ENCODE measurements at places on chromosomes 13 and 19.

- no peak for DNase-seq
Observed at GRCh38 chr13:75225288-75226032, 256.5 kb downstream of the TBC1D4 start.

DNA sequence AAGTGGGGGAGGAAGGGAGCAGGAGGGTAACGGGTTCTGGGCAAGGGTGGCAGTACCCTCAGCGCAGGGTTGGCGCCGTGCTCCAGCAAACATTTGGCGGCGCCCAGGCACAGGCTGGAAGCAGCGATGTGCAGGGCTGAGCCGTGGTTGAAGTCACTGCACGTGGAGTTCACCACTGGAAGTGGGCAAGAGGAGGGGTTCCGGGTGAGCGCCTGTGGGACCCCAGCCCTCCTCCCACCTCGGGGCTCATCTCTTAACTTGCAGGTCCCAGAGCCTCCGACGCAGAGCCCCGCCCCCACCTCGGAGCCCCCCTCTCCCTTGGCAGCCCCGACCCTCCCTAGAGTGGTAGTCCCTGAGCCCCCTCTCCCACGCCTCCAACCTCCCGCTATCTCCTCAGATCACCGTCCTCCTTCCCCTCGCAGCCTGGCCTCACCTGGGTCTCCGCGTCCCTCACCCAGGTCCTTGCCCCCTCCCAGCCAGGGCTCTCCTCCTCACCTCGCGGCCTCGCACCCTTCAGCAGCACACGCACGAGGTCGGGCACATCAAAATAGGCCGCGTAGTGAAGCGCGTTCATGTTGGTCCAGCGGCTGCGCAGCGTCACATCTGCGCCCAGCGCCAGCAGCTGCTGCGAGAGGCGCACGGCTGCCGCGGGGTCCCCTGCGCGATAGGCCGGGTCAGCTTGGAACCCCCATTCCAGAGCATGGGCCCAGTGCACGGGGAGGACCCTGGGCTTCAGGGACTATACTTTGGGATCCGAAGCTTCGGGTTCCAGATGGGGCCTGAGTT is 6.4 kb downstream of the CLIP3 start:
- DNase-seq, result no peak

GRCh38 chr13:39419876-39420275 is 183.1 kb downstream of the LHFPL6 start:
- DNase-seq, result no peak

GRCh38 chr13:80591976-80592740 is 251.2 kb upstream of the SPRY2 start:
- DNase-seq, result peak; percentile 49

DNA sequence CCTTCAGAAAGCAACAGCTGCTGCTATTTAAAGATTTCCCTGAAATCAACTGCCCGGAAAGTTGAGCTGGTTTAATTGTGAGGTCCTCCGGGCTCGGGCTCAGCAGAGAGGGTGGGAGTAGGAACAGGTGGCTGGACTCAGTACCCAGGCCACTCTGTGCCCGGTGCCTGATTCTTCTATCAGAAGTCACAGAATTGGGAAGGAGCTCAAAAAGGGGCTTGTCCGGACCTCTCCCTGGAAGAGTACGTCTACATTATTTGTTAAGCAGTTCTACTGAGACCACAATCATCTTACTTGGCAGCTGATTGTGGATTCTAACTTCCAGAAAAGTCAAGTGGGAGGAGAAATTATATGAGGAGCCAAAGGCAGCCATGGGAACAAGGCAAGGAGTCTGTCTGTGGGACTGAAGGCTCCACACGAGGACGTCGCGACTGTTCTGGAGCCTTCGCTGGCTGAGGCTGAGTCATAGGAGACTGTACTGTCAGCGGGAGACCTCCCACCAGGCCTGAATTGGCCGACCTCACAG is 91.7 kb upstream of the ANKRD10 start:
- peak; percentile 80 for DNase-seq

DNA sequence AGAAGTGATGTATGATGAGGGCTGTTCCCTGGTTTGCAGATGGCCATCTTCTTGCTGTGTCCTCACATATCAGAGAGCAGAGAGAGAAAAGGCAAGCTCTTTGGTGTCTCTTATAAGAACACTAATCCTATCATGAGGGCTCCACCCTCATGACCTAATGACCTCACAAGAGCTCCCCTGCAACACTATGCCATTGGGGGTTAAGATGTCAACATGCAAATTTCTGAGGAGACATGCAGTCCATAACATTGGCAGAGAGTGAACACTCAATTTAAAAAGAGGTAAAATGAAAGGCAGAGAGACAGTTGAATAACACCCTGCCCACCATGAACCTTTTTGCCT is 10.9 kb downstream of the FAM187B start:
- DNase-seq, result no peak

GRCh38 chr19:8421484-8422461 is 8.7 kb downstream of the MARCHF2 start:
- DNase-seq, result no peak

DNA sequence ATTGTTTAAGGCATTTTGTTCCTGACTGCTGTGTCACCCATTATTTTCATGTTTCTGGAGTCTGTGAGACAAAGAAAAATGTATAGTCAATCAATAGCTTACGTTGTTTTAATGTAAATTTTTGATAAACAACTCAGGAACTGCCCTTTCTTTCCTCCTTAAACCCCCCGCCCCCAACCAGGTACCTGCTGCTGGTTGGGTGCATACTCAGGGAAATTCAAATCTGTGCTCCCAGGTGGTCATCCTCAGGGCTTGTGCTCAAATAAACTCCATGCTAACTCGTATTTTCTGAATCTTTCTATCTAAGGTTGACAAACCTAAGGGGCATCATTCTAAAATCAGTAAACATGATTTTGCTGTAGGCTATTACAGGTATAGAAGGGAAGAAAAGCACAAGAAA is 4.1 kb upstream of the CDC16 start:
- DNase-seq, result no peak

DNA sequence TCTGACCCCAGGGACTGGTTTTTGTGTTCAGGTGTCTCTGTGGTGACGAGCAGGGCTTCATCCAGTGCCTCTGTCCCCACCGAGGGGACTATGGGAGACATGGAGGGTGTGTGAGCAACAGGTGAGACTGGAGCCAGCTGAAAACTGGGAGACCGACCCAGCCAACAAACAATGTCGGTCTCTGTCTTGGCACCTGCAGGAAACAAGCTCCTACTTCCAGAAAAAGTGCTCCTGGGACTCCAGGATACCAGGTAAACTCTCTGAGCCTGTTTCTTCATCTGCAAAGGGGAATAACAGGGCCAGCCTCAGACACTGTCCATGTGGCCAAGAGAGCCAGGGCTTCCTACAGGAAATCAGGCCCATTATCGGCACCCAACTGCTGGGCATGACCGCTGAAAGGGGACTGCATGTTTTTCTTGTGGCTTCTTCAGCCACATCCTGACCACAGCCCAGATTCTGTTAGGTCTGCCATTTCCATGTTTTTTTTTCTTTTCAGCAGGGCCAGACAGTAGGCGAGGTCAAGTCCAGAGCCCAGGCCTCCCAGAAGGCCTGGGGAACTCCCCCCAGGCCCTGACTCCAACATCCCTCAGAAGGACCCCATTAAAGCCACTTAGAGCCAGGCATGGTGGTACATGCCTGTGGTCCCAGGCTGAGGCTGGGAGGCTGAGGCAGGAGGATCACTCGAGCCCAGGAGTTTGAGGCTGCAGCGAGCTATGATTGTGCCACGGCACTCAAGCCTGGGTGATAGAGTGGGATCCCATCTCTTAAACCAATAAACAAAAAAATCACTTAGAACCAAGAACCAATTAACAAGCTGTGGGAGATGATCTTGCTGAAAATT is 836 bp upstream of the BST2 start:
- DNase-seq, result peak; percentile 76

DNA sequence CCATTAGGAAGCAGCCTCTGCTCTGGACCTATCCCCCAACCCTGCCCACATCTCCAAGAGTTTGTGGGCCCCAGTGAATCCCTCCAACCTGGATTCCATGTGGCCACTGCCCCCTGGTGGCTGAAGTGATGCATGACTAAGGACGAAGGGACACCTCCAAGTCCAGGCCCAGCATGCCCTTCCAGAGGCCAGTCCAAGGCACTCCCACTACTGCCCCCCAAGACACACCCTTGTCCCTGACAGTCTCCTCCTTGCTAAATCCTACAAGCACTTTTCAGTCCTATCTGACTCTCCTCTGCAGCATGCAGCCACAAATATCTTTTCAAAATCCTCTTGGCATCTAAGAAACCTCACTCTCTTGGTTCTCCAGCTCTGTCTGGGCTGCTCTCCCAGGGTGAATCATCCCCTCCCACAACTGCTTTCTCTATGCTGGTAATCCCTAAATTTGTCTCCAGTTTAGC is 33.0 kb downstream of the DEDD2 start:
- DNase-seq, result peak; percentile 80

- DNase-seq, result peak; percentile 25
Observed at GRCh38 chr13:43522788-43523187, 264.0 kb downstream of the ENOX1 start.

DNA sequence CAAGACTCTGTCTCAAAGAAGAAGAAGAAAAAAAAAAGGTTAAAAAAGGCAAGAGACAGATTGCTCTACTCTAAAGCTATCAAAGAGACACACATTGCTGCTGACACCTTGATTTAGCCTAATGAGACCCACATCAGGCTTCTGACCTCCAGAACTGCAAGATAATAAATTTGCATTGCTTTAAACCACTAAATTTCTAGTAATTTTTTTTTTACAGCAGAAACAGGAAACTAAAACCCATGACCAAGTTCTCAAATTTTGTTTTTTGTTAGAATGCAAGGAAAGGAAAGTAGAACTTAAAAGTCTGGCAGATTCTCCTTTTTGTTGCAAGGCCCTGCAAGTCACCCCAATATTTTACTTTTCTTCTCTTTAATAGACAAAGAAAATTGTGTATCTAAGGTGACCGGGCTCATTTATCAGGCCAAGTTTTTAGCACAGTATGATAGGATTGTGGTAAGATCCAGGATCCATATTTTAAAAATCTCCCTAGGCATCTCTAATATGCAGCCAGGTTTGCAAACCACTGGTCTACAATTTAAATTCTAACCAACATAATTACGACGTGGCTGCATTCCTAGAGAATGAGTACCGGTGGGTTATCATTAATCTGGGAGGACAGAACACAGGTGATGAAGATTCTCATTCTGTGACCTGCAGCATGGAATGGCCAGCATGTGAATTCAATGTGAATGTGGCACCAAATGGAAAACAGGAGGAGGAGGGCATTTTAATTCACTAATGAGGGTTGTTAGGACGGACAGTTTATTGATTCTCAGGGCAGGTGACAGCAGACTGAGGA is 56.7 kb upstream of the MED4 start:
- no peak for DNase-seq
